ENCODE measurements at places on chromosomes 16 and 17. TPM values are rescaled to one million over a fixed set of nuclear protein-coding genes. Genes with fewer than 3 reads are reported as not detected.
A peak's percentile ranks its signal among the peaks of the same experiment; 100 is the strongest.

Gene LDAF1
- 97.5 TPM for total RNA-seq

Gene LRRC37A
- total RNA-seq: 3.3 TPM

Gene GPR142
- total RNA-seq: 3.6 TPM

Gene KRT24
- not detected for total RNA-seq

Gene DNAJA3
- total RNA-seq: 47.6 TPM

Gene PYDC1
- total RNA-seq: not detected

Gene NACA2
- not detected for total RNA-seq

Gene MSLN
- 7.3 TPM for total RNA-seq

Gene SLC35G6
- not detected for total RNA-seq

Gene CA7
- total RNA-seq: not detected

- H3K4me3 ChIP-seq: no peak overlapping the region
- H3K4me1 ChIP-seq: no peaks in the 10 kb centered on the region
- no peaks in the 10 kb centered on the region for H3K27me3 ChIP-seq
- H3K36me3 ChIP-seq: no peaks in the 10 kb centered on the region
Measured at GRCh38 chr17:27520491-27521185, 64.4 kb downstream of the KSR1 start.

DNA sequence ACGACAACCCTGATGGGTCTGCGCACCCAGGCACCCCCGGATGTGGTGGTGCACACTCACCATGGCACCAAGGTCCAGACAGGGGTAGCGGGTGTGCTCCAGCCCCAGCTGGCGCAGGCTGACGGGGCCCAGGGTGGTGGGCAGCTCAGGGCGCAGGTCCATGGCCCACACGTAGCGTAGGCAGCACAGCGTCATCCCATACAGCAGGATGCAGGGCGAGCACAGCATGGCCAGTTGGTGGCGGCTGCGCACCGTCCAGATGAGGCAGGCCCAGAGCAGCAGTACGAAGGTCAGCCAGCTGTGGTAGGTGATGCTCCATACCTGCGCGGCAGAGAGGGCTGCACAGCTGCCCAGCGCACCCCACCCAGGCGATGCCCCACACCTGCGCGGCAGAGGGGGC lies 29.8 kb downstream of the CTU2 start:
- H3K4me1 ChIP-seq: peaks cover 14% of the 10 kb centered on the region
- no peaks in the 10 kb centered on the region for H3K36me3 ChIP-seq
- DNase-seq: no peak
- no peaks in the 10 kb centered on the region for H3K27me3 ChIP-seq

DNA sequence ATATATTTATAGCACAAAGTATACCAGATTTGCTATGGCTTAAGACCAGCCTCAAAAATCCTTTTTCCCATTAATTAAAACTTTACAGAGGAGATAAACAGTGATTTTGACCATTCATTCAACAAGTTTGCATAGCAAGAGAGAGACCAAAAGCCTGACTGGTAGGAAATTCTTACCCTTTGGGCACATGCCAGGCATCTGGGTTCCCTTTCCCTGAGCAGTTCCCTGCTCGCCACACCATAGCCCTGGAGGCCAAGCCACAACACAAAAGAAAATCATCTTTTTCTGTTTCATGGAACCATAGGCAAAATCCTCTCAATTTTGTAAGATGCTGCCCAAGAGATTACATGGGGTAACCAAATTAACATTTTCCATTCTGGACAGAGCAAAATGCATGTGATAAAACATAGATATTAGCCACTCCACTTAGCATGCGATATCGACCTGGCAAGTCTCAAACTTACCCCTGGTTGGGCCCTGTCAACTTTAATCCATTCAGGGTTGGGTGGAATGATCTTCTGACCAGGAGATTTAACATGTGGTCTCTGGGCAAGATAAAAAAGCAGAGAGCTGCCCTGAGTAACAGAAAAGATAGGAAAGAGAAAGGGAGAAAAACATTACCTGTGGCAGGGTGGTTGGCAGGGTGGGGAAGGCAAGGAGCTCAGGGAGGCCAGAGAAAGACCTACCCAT lies 57.6 kb upstream of the B4GALNT2 start:
- DNase-seq: no peak
- no peaks in the 10 kb centered on the region for H3K4me1 ChIP-seq

- no peaks in the 10 kb centered on the region for H3K27me3 ChIP-seq
- no peak for DNase-seq
- no peaks in the 10 kb centered on the region for H3K36me3 ChIP-seq
- H3K4me3 ChIP-seq: no peak overlapping the region
Measured at GRCh38 chr17:45397796-45398195, 34.9 kb downstream of the ARHGAP27 start.

DNA sequence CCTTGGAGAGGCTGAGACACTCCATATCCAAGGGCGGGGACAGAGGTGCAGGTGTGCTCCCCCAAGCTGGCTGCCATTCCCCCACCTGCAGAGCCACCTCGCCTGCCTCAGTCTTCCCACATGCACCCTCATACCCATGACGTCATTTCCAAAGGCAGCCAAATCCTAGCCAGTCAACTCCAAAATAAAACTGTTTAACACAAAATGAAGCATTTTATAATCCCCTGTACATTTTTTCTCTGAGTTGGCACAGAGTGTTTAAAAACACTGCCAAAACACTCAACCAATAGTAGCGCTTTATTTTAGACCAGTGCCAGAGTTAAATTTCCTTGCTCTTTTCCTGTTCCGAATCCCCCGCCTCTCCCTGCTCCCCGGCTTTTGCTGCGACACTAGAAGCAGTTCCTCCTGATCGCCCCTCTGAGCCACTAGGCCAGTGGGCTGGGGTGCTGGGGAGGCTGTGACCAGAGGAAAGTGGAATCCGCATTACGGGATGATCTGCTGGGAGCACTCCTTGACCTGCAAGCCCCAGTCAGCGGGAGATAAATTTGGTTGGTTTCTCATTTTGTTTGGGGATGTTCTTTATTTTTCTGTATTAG lies 139.5 kb downstream of the ZNF423 start:
- H3K36me3 ChIP-seq: no peaks in the 10 kb centered on the region
- no peaks in the 10 kb centered on the region for H3K4me1 ChIP-seq
- H3K4me3 ChIP-seq: no peak overlapping the region
- H3K27ac ChIP-seq: no peak overlapping the region

DNA sequence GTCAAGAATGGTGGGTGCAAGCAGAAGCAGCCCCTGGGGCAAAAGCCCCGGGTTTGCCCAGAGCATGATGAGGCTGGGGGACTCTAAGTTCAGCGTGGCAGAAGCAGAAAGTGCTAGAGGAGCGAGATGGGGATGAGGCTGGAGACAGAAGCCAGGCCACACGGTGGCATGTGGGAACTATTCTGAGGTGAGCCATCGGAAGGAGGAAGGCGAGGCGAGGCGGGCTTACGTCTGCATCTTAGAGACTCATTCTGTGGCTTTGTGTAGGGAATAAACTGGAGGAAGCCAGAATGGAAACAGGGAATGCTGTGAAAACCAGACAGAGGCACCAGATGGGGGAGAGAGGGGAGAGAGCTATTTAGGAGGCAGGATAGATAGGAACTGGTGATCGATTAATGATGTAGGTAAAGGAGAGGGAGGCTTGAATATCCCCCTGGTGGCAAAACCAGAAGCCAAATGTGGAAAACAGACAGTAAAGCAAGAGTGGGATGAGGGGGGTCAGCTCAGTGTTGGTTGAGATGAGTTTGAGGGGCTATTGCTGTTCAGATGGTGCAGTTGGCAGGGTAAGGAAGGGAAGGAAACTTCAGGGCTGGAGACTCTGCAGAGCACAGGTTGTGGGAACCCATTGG lies 3.1 kb upstream of the TNFSF13 start:
- H3K4me1 ChIP-seq: peaks cover 35% of the 10 kb centered on the region
- no peak overlapping the region for H3K27ac ChIP-seq
- no peak for DNase-seq
- no peaks in the 10 kb centered on the region for H3K36me3 ChIP-seq

DNA sequence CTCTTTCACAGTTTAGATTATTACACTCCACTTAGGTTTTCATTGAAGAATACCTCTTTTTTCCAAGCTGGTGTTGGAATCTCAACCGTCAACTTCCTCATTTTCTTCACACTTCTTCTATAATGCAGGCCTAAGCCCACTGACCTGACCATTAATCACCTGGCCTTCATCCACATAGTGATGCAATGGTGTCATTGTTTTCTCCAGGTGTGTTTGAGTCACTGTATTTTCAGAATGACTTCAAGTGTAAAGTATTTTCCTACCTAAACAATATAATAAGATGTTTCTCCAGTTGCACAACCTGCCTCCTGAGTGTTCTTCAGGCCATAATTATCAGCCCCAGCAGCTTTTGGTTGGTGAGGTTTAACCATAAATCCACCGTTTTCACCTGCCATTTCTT lies 1675.1 kb downstream of the TP53TG3F start:
- no peaks in the 10 kb centered on the region for H3K27me3 ChIP-seq
- no peak overlapping the region for H3K4me3 ChIP-seq
- H3K36me3 ChIP-seq: no peaks in the 10 kb centered on the region
- no peak overlapping the region for H3K27ac ChIP-seq
- DNase-seq: no peak

DNA sequence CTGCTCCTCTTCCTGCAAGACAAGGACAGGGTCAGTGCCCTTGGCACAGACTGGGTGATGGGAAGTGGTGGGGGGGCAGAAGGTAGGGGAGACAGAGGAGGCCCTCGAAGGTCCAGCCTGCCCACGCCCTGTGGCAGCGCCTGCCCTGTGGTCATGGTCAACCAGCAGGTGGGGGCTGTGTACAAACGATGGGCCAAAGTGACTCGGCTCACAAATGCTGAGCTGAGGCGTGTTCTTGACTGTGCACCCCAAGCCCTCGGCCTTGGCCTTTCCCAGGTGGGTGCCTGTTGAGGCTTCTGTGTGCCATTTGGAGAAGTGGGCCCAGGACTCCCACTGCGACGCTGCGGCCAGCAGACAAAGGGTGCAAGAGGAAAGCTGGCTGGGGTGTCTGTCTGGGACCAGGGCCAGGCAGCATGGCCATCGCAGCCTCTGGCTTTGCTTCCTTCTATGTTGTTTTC lies 22.6 kb downstream of the MXRA7 start:
- peak overlapping the region; percentile 62 for H3K27ac ChIP-seq
- no peak overlapping the region for H3K4me3 ChIP-seq
- H3K27me3 ChIP-seq: no peaks in the 10 kb centered on the region
- no peaks in the 10 kb centered on the region for H3K4me1 ChIP-seq

DNA sequence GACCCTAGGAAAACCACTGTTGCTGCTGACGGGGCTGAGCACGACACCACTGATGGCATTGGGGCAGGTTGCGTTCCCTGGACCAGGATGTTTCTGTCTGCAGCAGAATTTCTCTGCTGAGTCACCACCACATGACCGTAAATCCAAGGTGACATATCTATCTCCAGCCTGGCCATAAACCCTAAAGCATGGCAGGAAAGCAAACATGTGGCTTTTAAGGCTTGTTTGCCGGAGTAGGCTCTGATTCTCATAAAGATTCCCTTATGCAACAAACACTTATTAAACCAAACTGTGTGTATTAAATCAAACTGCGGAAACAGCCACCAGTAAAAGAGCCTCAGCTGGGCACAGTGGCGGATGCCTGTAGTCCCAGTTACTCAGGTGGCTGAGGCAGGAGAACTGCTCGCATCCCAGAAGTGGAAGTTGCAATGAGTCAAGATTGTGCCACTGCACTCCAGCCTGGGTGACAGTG lies 17.3 kb downstream of the MPHOSPH6 start:
- H3K4me1 ChIP-seq: peaks cover 8% of the 10 kb centered on the region
- no peak overlapping the region for H3K4me3 ChIP-seq
- H3K27ac ChIP-seq: no peak overlapping the region
- DNase-seq: peak; percentile 81
- no peaks in the 10 kb centered on the region for H3K36me3 ChIP-seq
- H3K27me3 ChIP-seq: no peaks in the 10 kb centered on the region

GRCh38 chr17:57379237-57379894 lies 123.0 kb downstream of the MSI2 start:
- DNase-seq: no peak
- H3K27ac ChIP-seq: peak overlapping the region; percentile 41
- no peaks in the 10 kb centered on the region for H3K4me1 ChIP-seq
- no peaks in the 10 kb centered on the region for H3K27me3 ChIP-seq

GRCh38 chr16:17992416-17992815 lies 344.1 kb downstream of the NPIPA8 start:
- H3K4me1 ChIP-seq: no peaks in the 10 kb centered on the region
- DNase-seq: no peak
- no peaks in the 10 kb centered on the region for H3K36me3 ChIP-seq
- no peak overlapping the region for H3K4me3 ChIP-seq
- no peaks in the 10 kb centered on the region for H3K27me3 ChIP-seq

GRCh38 chr17:57874434-57875289 lies 24.8 kb upstream of the MRPS23 start:
- no peak overlapping the region for H3K4me3 ChIP-seq
- no peak for DNase-seq
- H3K27me3 ChIP-seq: no peaks in the 10 kb centered on the region
- peaks cover 21% of the 10 kb centered on the region for H3K4me1 ChIP-seq
- H3K36me3 ChIP-seq: peaks cover 4% of the 10 kb centered on the region

DNA sequence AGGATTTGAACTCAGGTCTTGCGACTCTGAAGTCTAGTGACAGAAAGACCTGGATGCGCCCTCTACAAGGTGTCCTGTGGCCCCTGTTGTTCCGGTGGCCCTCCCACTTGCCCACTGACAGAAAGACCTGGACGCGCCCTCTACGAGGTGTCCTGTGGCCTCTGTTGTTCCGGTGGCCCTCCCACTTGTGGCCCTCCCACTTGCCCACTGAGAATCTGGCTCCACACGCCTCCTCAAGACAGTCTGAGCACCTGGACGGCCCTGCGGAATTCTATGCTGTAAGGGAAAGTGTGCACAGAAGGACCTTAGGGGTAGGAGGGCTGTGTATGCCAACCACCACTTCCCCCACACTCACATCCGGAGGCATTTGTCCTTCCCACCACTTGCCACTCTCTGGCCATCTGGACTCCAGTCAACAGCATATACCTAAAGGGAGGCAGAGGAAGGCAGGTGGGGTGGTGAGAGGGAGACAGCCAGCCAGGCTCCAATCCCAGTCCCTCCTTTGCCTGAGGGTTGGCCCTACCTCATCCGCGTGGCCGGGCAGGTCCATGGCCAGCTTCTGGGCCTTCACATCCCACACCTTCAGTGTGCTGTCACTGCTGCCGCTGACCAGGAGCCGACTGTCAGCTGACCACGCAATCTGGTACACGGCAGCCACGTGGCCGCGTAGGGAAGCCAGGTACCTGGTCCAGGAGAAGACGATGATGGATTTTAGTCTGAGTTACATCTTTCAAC lies 9.1 kb downstream of the NLE1 start:
- H3K27ac ChIP-seq: no peak overlapping the region
- H3K4me1 ChIP-seq: no peaks in the 10 kb centered on the region
- peaks cover 8% of the 10 kb centered on the region for H3K36me3 ChIP-seq
- H3K27me3 ChIP-seq: no peaks in the 10 kb centered on the region
- H3K4me3 ChIP-seq: no peak overlapping the region
- DNase-seq: no peak

GRCh38 chr17:19365833-19366636 lies 3.5 kb upstream of the B9D1 start:
- H3K27ac ChIP-seq: no peak overlapping the region
- no peak overlapping the region for H3K4me3 ChIP-seq
- H3K27me3 ChIP-seq: no peaks in the 10 kb centered on the region
- no peaks in the 10 kb centered on the region for H3K4me1 ChIP-seq
- H3K36me3 ChIP-seq: no peaks in the 10 kb centered on the region
- DNase-seq: no peak

Measured in prostate gland (tissue), 2 donors.